ENCODE measurements at places on chromosomes 3 and 15.
A peak's percentile ranks its signal among the peaks of the same experiment; 100 is the strongest.

- DNase-seq = no peak
Observed at GRCh38 chr3:178634975-178635374, 98.7 kb downstream of the KCNMB2 start.

DNA sequence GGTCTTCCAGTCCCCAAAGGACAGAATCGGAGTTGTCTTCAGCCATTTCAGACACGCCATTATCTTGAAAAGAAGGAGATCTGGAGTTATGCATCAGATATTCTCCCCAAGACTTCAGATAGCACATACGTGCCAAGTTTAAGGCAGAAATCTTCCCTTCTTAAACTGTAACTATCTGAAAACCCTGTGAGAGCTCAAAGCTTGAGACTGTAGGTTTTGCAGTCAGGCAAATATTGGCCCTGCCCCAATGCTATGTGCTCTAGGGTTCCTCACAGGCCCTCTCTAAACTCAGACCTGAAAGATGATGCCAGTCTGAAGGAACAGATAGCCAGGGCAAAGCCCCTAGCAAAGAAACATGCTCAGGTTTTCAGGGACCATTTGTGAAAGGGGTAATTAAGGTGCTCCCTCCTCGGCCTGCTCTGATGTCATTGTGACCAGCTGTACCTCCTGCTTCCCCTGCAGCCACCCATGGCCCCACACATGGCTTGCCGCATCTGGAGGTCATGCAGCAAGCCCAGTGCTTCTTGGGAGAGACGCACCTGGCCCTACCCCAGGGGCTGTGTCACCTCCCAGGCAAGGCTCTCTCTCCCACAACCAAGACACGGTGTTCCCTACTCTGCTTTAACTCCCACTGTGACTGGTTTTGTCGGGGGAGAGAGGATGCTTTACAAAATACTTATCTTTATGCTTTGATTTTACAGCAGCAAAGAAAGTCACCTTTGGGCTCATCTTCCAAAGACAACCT lies 53.4 kb upstream of the POMGNT2 start:
- DNase-seq = no peak

- DNase-seq = no peak
Observed at GRCh38 chr3:68808563-68808962, 123.8 kb downstream of the TAFA4 start.

DNA sequence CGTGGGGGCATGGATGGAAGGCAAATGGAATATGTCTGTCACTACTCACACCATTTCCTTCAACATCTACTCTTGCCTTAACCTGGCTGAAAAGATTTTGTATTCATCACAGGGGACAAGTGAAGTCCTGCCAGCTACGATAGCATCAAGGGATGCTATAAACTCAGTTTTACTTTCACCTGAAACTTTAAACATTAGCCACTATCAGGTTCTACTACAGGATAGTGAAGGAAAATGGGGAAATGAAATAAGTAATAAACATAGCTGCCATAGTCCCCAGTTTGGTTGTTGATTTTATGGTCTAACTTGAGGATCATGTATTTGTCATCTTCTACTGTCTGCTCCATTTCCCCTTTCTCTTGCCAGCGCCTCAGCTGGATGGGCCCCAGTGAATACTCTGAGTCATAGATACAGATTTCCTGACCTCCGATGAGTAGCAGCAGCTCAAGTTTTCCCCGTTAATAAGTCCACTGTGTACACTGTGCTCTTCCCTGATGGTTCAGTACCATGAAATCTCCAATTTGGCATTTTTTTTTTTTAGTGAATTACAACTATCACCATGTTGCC lies 338.2 kb upstream of the SLCO3A1 start:
- DNase-seq = no peak

- no peak for DNase-seq
Observed at GRCh38 chr3:187193181-187193580, 4.1 kb upstream of the RTP1 start.

DNA sequence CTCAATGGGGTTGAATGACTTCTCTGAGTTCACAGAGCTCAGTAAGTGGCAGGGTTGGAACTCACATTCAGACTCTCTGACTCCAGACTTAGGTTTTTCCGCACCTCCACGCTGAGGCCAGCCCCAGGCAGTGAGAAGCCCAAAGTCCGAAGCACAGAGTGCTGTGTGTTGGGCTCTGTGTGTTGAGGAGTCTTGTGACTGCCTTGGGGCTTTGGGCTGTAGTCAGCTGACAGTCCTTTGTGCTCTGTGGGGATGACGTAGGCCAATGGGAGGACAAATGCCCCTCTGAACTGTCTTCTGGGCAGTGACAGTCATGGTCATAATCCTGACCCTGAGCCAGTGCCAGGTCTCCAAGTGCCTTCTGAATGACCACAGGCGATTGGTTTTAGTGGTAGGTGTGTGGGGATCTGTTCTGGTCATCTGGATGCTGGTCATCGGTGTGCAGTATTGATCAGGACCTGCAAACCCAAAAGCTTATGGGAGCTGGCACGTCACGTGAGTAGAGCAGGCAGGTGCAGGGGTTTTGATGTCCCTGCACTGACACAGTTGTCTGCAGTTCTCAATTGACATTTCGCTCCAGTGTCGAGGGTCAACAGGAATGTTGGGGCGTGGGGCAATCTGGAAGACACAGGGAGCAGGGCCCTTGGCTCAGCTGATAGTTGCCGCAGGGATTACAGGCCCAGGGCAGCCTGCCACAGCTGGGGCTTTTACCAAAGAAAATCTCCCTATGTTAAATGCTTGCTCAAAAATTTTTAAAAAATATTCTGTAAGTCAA lies 45.3 kb downstream of the CAPN3 start:
- DNase-seq = no peak

GRCh38 chr3:4223777-4224176 lies 79.4 kb upstream of the SETMAR start:
- no peak for DNase-seq

- no peak for DNase-seq
Observed at GRCh38 chr15:39124553-39125171, 456.2 kb upstream of the THBS1 start.

- peak; percentile 50 for DNase-seq
Observed at GRCh38 chr3:122577409-122578031, at the start of gene PARP15. Gene PARP15 (plus strand): TSS chr3:122577650. CDS start chr3:122577668, 18 bp downstream.

DNA sequence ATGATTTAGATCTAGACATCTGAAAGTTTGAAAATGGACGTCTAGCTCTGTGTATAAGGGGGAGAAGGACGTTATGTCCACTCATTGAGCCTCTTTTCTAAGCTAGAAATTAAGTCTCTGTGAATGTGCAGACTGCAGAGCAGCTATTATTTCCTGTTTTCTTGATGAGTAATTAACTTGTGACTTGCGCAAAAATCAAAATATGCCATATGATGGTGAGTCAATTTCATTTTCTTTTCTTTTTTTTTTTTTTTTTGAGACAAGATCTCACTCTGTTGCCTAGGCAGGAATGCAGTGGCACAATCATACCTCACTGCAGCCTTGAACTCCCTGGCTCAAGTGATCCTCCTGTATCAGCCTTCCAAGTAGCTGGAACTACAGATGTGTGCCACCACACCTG lies 14.1 kb downstream of the LACTB start:
- DNase-seq = peak; percentile 18

DNA sequence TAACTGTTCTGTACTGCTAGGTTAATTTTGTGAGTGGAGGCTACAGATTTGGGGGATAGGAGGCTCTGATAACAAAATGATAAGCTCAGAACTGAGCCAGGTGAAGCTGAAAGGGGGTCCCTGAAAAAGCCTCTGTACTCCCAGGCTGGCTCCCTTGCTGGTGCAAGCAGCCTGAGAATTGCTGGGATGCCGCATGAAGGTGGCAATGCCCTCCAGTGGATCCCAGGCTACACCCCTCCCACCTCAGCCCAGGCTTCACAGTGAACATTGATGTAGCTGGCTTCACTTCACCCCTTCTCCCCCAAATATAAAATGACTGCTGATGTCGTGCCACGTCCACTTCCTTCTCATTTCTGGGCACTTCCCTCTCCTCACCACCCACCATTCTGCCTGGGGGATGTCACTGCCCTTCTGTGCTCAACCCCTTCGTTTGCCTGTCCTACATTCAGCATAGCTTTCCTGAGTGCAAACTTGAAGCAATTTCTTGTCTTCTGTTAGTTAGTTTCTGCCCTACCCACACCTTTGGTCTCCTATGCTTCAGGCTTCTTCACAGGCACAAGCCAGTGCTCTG lies 9.7 kb upstream of the ARHGEF26 start:
- no peak for DNase-seq

DNA sequence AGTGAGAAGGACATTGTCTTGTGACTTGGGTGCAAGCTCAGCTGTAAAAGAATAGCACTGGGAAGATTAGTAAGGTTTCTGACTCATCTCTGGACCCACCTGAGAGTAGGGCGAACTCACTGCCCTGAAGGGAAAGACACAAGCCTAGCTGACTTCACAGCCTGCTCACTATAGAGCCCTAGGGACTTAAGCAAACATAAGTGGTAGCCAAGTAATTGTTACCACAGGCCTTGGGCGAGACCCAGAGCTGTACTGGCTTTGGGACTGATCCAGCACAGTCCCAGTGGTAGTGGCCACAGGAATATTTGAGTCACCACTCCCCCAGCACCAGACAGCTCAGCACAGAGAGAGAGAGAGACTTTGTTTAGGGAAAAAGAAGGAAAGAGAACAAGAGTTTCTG lies 429.9 kb downstream of the TBL1XR1 start:
- DNase-seq = no peak

DNA sequence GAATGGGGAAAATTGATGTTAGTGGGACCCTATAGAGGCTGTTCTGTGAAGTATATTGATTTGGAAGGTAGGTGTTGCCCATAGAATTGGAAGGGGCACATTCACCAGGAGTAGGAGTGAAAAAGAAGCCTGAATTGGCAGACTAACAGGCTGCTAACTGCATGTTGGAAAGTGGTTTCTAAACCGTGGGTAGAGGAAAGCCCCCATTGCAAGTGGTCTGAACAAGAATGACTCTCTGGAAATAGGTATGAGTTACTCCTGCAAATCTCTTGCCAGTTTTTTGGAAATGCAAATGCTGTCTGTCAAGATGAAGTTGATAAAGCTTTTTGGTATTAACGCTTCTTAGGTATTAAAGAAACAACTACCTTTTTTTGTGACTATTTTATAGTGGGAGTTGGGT lies 3.5 kb downstream of the UBE2E1 start:
- DNase-seq = no peak

GRCh38 chr3:18185624-18186023 lies 239.5 kb downstream of the SATB1 start:
- no peak for DNase-seq

DNA sequence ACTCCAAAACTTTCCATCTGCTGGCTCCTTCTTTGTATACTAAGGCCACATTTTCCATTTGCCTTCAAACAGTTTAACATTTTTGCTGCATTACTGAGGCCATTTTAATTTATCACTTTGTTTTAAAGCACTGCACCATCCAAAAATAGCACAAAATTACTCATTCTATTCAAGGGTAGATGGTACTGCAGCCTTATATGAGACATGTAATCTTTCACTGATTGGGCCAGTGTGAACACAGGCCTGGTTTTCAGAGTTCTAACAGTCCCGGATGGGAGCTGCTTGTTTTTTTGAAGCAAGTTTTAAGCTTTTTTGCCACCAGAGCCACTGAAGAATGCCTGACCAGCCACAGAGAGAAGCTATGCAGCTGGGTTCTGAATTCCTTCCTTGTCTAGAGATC lies 172.3 kb upstream of the TSC22D2 start:
- no peak for DNase-seq

DNA sequence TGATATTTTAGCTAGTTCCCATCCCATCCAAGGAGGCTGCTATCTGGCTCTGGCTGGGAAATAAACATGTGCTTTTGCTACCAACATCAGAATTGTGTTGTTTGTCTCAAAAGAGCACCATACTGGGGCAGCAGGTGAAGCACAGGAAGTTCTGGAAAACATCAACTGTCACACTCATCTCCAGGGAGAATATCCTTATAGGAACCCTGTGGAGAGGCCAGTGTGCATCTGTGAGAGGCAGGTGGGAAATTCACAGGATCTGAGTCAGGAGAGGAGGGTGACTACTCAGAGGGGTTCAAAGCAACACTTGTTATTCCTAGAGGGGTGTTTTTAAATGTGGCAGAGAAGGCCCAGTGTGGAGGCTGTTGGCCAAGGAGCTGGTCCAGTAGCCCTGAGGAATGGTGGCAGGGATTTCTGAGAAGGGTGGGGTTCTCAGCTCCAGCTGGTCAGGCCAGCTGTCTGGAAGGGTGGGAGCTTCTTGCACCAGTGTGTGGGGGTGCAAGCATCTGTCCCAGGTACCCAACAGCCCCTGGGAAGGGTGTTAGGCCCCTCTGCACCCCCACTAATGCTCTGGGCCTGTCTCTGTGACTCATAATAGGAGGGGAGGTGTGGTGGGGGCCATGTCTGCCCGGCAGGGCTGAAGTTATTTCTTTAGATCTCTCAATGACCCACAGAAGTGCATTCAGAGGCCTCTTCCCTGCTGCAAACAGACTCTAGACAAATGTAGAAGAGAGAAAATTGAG lies 28.7 kb downstream of the RPSA start:
- DNase-seq = no peak

- DNase-seq = no peak
Observed at GRCh38 chr3:115628075-115628412, 4.7 kb downstream of the GAP43 start.

DNA sequence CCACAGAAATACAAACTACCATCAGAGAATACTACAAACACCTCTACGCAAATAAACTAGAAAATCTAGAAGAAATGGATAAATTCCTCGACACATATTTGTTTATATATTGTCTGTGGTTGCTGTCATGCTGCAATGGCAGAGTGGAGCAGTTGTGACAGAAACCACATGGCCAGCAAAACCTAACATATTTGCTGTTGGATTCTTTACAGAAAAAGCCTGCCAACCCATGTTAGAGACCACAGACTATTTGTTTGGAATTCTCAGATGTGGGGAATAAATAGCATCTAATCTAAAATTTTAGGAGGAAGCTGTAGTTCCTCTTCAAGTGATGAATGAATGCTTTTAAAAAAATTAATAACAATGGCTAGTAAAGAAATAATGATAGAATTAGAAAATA lies 341.6 kb upstream of the AZI2 start:
- DNase-seq = no peak

DNA sequence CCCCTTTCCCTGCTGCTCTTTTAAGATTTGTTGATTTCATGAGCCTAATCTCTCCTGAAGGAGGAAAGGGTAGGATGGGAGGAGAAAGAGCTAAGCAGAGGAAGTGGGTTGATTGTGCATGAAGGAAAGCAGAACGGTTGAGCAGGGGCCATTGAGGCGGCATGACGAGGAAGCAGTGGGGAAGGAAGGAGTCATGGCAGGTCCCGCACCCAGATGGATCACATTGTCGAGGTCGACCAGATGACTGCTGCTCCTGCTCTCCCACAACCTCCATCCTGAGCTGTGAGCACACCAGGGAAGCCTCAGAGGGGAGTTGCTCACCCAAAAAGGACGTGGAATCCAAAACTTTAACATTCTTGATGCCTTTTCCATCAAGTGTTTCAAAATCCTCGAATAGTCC lies 42.8 kb downstream of the ABTB1 start:
- no peak for DNase-seq

GRCh38 chr3:12170207-12170606 lies 11.5 kb upstream of the TIMP4 start:
- no peak for DNase-seq
